ENCODE measurements at places on chromosomes 12 and 14. TPM values are rescaled to one million over a fixed set of nuclear protein-coding genes. Genes with fewer than 3 reads are reported as not detected.

POTEG gene
- not detected for total RNA-seq

SRRM4 gene
- not detected for total RNA-seq

IRAK3 gene
- 32.9 TPM for total RNA-seq

KLRG1 gene
- total RNA-seq = 1.1 TPM

PAH gene
- total RNA-seq = not detected

CBLN3 gene
- total RNA-seq = 3.5 TPM

DTX1 gene
- 6.3 TPM for total RNA-seq

GLIPR1L1 gene
- not detected for total RNA-seq

VASH1 gene
- total RNA-seq = 16.1 TPM

CLEC4A gene
- 1.9 TPM for total RNA-seq

LALBA gene
- not detected for total RNA-seq

KRT8 gene
- total RNA-seq = 23.6 TPM

ADAMTS20 gene
- total RNA-seq = not detected

AICDA gene
- 0.28 TPM for total RNA-seq

ITGB7 gene
- total RNA-seq = 2.1 TPM

OAS2 gene
- total RNA-seq = 17.7 TPM

CABP1 gene
- total RNA-seq = 5.5 TPM

RNASE3 gene
- 0.48 TPM for total RNA-seq

PEX5 gene
- total RNA-seq = 39.6 TPM

CLEC2B gene
- total RNA-seq = 11.3 TPM

TMEM63C gene
- not detected for total RNA-seq

COX8C gene
- total RNA-seq = not detected

ATL1 gene
- total RNA-seq = 16.0 TPM

LYZ gene
- total RNA-seq = 50.3 TPM

DAO gene
- not detected for total RNA-seq

NKX2-1 gene
- not detected for total RNA-seq

GPR135 gene
- 8.1 TPM for total RNA-seq

SPTB gene
- 3.3 TPM for total RNA-seq

KRT83 gene
- total RNA-seq = not detected

MTHFD1 gene
- 49.9 TPM for total RNA-seq

DPF3 gene
- 0.93 TPM for total RNA-seq

NOXRED1 gene
- total RNA-seq = 0.23 TPM

KCNC2 gene
- not detected for total RNA-seq

Data from posterior vena cava (tissue), 2 donors.